ENCODE measurements at places on chromosomes 12 and 14.

GRCh38 chr12:113973109-113973904 is 7.2 kb upstream of the RBM19 start:
- no peak for ATAC-seq

GRCh38 chr12:92574911-92575570 is 127.7 kb upstream of the PLEKHG7 start:
- no peak for ATAC-seq

GRCh38 chr12:11829764-11830194 is 180.3 kb downstream of the ETV6 start:
- peak; percentile 41 for ATAC-seq

DNA sequence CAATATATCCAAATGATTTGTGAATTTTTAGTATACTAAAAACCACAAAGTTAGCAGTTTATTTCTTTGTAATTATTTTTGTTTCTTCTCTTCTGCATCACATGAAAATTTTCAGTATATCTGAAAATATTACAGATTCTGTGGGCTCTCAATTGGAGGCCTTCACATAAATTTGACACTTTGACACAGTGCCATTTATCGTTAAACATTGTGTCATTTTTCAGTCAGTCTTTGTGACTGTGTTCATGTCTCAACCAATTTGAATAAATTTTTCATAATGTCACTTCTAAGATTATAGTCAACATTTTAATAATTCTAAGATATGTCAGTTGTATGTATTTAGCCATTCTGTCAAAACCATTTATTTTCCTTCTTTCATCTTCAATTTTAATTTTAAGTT is 1303.0 kb downstream of the LRFN5 start:
- ATAC-seq = no peak

GRCh38 chr12:45089411-45090075 is 38.6 kb upstream of the DBX2 start:
- no peak for ATAC-seq

- ATAC-seq = peak; percentile 1
Measured at GRCh38 chr12:47903151-47903611, 1.6 kb downstream of the VDR start.

GRCh38 chr14:105119408-105120025 is 49.1 kb downstream of the JAG2 start:
- ATAC-seq = no peak

DNA sequence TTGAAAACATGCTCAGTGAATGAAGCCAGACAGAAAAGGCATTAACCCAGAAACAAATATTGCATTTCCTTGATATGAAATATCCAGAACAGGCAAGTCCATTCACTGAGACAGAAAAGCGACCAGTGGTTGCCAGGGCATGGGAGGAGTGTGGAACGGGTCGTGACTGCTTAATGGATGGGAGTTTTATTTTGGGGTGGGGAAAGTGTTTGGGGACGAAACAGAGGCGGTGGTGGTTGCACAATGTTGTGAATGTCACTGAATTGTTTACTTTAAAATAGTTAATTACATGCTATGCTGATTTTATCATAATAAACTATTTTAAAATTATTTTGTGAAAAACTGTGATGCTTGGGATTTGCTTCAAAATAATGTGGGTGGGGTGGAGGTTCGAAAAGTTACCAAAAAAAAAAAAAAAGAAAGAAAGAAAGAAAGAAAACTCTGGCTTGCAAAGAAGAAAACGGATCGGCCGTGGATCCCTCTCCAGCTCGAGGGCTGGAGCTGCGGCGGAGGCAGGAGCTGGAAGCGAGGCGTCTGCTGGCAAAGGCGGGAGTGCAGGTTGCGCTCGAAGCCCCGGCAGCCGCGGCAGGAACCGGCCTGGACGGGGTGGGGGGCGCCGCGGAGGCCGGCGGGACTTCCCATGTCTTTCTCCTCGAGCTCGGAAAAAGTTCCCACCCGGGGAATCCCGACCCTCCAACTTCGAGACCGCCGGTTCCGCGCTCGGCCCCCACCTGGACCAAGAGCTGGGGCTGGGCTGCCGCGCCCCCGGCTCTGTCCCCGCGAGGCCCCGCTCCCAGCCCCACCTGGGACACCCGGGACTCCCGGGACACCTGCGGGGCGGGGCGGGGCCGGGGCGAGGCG is 524 bp upstream of the P2RX2 start:
- no peak for ATAC-seq

GRCh38 chr12:111342376-111342775 is 26.5 kb downstream of the PHETA1 start:
- ATAC-seq = no peak

DNA sequence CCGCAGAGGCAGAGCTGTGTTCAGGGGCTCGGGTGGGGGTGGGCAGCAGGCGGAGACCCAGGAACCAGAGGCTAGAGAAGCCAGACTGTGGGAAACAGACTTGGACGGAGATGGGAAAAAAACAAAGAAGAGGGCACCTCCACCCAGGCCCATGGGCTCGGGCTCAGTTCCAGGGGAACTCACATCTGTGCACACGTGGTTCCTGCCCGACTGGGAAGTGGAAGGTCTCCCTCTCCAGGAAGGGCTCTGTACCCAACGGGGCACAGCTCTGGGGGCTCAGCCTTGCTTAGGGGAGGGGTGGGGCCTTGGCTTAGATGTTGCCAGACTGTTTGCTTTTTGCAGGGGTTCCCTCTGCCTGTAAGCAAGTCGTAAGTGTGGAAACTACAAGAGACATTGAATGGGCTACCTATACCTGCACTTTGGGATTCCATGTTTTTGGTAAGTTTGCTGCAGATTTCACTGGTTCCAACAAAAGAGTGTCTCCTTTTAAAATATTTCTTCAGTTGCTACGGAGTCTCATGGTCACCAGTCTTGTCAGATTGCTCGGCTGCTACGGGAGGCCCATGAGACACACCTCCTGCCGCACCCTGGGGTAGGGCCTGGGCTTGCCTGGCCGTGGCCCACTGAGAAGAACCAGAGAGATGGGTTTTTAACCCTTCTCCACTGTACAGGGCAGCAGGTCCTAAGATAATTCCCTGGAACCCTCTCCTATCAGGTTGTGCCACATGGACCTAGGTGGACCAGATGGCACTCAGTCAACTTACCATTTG is 127.6 kb upstream of the EVL start:
- ATAC-seq = peak; percentile 55

- no peak for ATAC-seq
Measured at GRCh38 chr12:11724888-11725311, 75.4 kb downstream of the ETV6 start.

- no peak for ATAC-seq
Measured at GRCh38 chr12:1488908-1489381, 105.4 kb downstream of the FBXL14 start.

- no peak for ATAC-seq
Measured at GRCh38 chr12:1776170-1776921, 44.0 kb upstream of the LRTM2 start.

DNA sequence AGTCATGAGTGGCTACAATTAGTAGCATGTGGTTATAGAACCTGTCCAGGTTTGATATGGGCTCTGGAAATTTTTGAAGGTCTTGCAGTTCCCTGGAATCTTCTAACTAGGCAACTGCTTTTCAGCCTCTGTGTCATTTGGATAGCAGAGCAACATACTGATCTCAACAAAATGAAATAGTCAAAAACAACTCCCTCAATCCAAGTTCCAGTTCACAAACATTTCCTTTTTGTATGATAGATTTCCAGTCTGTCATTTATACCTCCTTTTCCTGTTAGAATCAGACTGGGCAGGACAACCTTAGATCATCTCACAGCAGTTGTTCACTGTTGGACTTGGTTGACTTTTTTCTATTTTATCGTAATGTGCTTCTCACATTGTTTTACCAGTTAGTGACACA is 442.1 kb upstream of the PDE3A start:
- no peak for ATAC-seq

DNA sequence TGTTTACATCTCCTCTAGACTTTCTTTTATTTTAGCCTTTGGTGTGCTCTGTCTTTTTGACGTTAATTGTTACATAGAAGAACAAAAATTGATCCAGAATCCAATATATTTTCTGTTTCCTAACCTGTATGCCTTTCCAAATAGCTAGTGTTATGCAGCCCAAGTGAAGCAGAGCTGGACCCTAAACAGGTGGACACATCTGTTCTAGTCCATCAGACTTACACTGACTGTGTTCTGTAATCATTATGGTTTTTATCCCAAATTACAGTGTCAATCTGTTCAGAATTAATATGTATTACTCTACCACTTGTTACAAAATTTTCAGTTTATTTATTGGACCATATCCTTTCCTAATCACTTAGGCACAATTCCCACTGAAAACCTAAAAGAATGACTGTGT is 176.8 kb upstream of the FOXG1 start:
- ATAC-seq = no peak

GRCh38 chr14:78848234-78848820 is 678.2 kb downstream of the NRXN3 start:
- no peak for ATAC-seq

DNA sequence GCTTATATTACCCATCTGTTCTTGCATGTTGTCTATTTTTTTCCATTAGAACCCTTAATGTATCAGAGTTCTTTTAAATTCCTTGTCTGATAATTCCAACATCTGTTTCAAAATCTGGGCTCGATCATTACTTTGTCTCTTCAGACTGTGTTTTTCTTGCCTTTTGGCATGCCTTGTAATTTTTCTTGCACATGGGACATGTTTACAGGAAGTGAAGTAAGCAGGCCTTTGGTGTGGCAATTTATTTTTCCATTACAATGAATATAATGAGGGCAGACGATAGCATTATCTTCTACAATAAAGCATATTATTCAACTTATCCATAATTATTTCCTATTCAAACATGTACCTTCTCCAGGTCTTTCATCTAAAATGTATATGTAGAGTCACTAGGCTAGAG is 48.3 kb downstream of the STXBP6 start:
- no peak for ATAC-seq

DNA sequence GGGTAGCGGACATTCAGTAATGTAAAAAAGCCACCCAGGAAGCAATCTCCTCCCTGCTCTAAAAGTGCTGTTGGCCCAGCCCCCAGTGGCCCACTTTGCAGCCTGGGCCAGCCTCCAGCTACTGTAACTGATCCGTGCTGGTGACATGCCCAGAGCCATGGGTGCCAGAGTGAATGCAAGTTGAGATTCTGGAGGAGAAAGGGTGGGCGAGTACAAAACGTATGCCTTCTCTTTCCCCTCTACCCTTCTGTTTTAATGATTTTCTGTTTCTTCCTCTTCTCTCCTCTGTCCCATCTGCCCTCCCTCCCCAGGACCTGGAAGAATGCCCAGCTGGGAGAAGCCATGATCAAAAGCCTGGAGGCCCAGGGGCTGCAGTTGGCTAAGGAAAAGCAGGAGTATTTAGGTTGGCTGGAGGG is 16.9 kb downstream of the PLEKHD1 start:
- no peak for ATAC-seq

DNA sequence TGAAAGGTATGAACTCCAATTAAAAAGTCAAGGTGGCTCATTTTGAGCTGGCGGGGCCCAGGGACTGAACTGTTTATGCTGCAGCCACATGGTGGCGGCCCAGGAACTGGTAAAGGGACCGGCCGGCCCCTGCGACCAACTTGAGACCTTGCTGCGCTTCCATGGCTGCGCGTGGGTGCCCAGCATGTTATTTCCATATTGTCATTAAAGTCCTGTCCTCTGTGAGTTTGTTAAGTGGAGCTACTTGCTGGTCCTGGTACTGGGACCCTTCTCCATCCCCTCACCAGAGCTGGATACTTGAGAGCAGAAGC is 62.3 kb downstream of the BEGAIN start:
- ATAC-seq = no peak

GRCh38 chr14:96105089-96105925 is 66.1 kb downstream of the C14orf132 start:
- ATAC-seq = no peak

- no peak for ATAC-seq
Measured at GRCh38 chr12:62605981-62606380, 139.4 kb downstream of the MON2 start.

Data from stimulated activated memory B cell treated with anti-CD40 and anti-IgM and Interleukin-4, amounts not matched to agents 10 μg/mL and 1 μg/mL and 100 μg/mL, for 72 hours (primary cell).